ENCODE measurements at places on chromosomes 5 and 9. TPM values are rescaled to one million over a fixed set of nuclear protein-coding genes. Genes with fewer than 3 reads are reported as not detected.

- DNase-seq = peak; percentile 5
These were observed 71.9 kb downstream of the KIF4B start for GRCh38 chr5:155085282-155085989.

- no peak for DNase-seq
These were observed 141.0 kb upstream of the PPP1R26 start for GRCh38 chr9:135338546-135338945.

- DNase-seq = no peak
These were observed 383.0 kb downstream of the RAB3C start for GRCh38 chr5:58965677-58966414.

- no peak for DNase-seq
These were observed 50.5 kb downstream of the SH3TC2 start for GRCh38 chr5:149012350-149012749.

- DNase-seq = no peak
These were observed 35.0 kb upstream of the SAP30L start for GRCh38 chr5:154410786-154411185.

DNA sequence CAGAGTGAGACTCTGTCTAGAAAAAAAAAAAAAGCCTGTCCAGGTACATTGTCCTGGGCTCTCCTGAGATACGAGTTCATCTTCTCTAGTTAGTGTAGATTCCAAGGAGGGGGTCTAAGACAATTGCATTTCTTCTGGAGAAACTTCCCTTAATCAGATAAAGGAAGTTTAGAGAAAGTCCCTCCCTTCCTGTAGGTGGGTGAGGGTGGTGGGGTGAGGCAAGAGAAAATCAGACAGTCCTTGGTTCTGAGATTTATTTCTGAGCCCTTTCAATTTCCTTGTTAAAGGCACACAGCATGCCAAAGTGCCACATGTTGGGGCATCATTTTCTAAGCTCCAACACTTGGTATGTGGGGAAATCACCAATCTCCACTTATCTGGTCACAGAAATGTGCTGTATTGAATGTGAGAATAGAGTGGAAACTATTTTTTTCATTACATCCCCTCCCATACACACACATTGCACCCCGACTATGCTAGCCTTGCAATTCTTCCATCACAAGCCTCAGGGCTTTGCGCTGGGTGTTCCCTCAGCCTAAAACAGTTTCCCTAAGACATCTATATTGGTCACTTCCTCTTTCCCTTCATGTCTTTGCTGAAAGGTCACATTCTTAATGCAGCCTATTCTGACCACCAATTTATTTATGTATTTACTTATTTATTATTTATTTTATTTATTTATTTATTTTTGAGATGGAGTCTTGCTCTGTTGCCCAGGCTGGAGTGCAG is 5.1 kb upstream of the TUT7 start:
- no peak for DNase-seq

GRCh38 chr5:157570531-157571200 is 4.9 kb downstream of the ADAM19 start:
- DNase-seq = no peak

GRCh38 chr9:2727966-2728613 is 10.8 kb downstream of the KCNV2 start:
- DNase-seq = peak; percentile 46

DNA sequence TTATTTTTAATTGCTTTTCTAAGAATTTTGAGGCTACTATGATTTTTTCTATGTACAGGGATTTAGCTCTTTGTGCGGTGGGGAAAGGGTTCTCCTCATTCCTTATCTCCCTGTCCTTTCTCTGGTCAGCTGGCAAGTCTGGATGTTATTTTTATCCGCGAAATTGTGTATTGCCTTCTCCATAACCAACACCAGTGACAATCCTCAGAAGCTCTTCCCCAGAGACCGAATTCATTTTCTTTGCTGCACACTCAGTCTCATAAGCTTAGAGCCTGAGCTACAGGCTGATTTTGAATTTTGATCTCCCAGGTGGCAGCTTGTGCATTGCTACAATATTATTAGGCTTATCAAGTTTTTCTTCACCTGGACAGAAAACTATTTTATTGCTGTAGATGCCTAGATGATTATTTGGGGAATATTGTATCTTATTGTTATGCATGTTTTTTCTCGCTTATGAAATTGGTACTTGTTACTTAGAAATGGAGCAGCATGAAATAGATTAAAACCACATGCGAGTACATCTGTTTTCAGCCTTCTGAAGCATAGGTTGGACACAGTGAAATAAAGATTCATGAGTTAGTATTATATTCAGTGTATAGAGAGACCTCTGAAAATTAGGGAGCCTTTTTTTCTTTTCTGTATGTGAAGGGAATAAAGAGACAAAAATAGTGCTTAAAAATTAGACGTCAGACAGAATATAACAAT is 27.3 kb downstream of the CPEB4 start:
- DNase-seq = no peak

- peak; percentile 51 for DNase-seq
These were observed 154.9 kb upstream of the VLDLR start for GRCh38 chr9:2466703-2467102.

DNA sequence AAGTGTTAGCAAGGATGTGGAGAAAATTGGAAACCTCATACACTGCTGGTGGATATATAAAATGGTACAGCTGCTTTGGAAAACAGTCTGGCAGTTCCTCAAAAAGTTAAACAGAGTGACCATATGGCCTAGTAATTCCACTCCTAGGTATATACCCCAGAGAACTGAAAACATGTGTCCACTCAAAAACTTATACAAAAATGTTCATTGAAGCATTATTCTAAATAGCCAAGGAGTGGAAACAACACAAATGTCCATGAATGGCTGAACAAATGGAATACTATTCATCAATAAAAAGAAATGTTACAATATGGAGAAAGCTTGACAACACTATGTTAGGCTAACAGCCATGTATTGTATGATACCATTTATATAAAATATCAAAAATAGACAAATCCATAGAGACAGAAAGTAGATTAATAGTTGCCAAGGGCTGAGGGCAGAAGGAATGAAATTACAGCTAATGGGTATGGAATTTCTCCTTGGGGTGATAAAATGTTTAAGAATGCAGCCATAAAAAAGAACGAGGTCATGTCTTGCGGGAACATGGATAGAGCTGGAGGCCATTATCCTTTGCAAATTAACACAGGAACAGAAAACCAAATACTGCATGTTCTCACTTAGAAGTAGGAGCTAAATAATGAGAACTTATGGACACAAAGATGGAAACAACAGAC is 33.6 kb upstream of the FBP1 start:
- no peak for DNase-seq

GRCh38 chr9:112245126-112245525 is 70.0 kb upstream of the SUSD1 start:
- DNase-seq = no peak

GRCh38 chr5:143343042-143343441 is 60.4 kb downstream of the NR3C1 start:
- no peak for DNase-seq

DNA sequence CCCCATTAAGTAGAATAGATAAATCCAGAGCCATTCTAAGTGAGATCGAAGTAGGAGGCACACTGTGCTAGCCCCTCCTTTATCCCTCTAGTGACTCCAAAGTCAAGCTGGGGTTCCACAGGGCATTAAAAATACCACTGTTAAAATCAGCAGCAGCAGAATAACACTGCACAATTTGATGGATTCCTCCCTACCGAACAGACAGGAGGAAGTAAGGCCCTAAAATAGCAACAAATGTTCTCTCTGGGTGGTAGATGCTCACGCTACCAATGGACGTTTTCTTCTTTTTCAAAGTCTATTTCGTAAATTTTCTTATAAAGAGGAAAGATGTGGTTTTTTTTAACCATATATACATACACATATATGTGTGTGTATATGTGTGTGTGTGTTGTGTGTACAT is 54.4 kb downstream of the FBXW11 start:
- no peak for DNase-seq

DNA sequence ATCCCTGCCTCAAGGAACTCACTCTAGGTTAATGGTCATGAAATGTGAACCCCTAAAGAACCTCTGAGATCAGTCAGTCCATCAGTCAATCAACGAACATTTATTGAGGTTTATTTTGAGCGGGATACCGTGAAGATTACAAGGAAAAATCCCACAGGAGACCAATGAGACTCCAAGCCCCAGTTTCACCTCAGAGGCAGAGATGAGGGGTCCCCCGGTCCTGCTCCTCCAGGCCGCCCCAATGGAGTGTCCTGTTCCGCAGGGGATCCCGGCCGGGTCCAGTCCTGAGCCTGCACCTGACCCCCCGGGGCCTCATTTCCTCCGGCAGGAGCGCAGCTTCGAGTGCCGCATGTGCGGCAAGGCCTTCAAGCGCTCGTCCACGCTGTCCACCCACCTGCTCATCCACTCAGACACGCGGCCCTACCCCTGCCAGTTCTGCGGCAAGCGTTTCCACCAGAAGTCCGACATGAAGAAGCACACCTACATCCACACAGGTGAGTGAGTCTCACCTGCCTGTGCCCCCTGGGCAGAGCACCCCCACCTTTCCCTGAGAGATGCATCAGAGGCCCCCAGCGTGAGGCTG is 11.0 kb downstream of the GFI1B start:
- no peak for DNase-seq

- DNase-seq = no peak
These were observed 108.6 kb upstream of the RAD23B start for GRCh38 chr9:107174441-107174840.

DNA sequence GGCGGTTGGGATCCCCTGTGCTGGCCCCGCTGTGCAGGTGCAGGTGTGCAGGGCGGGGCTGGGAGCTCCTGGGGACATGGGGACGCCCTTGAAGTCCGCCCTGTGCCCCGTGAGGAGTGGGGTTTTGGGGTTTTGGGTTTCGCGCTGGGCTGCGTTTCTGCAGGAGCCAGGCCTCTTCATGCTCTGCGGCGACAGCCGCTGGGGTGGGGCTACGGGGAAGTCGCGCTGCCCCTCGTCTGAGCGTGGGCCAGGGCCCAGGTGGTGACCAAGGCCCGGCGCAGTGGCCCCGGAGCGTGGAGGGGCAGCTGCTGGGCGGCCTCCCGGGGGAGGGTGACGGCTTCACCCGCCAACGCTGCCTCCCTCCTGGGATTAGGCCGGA is 47.8 kb upstream of the IRX4 start:
- DNase-seq = no peak

DNA sequence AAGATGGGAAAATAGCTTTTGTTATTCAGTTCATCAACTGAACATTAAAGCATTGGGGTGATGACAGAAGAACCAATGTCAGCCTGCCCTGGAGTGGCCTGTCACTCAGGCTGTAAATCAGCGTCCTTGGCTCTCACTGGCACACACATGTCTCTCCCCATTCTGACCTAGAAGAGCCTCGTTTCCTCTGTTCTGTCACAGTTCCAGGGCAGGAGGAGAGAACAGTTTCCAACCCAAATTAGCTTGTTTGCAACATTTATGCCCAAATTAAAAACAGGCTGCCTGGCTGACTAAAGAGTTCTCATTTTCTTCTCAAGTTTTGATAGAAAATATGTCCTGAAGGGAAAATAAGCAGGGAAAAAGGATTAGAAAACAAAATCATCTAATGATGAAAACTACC is 520.1 kb downstream of the CHSY3 start:
- no peak for DNase-seq

- DNase-seq = no peak
These were observed 85.4 kb downstream of the PJA2 start for GRCh38 chr5:109324351-109324750.

DNA sequence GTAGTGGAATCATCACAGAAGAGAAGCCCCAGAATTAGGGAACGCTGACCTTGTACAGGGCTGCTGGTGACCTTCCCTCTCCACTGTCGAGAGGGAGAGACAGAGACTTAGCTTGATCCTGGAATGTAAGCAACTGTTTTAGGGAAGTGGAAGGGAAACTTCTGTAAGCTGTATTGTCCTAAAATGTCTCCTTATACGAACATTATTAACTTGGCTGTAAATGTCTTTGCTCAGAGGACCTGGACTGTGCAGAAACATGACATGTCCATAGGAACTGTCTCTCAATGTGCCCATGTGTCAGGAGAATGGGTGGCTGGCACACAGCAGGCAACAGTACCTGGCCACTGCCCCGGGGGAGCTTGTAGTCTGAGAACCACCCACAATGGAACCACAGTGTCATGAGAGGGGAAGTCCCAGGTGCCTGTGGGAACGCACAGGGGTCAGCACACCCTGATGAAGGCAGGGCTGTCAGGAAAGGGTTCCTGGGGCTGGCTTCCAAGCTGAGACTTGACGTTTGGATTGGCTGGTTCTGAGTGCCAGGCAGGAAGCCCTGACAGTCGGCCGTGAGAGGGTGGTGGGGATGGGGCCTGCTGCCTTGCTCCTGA is 34.0 kb downstream of the DAP start:
- DNase-seq = no peak

DNA sequence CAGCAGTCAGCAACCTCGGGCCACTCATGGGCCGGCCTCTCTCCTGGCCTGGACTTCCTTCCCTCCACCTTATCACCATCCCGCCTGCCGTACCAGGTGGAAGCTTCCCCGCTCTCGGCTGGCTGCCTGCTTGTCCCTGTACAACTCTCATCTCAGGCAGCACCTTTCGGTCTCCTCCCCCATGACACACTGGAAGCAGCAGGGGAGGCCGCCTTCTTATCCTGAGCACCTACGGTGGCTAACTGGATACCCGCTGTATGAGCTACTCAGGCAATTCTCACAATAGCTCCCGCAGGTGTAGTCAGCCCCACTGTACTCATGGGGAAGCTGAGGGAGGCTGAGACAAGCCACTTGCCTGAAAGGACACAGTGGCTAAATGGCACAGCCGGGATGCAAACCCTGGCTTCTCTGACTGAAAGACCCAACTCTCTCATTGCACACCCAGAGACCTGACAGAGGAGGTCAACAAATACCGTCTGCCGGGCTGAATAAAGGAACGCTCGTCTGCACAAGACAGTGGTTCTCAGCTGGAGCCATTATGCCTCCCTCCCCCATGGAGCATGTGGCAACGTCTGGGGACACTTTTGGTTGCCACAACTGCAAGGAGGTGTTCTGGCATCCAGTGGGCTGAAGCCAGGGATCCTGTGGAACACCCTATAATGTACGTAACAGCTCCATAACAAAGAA is 9.6 kb downstream of the STK10 start:
- no peak for DNase-seq

SLC46A2 gene
- total RNA-seq = 0.27 TPM

OR1J2 gene
- total RNA-seq = not detected

ADAMTSL2 gene
- total RNA-seq = 9.2 TPM

SCAI gene
- total RNA-seq = 13.0 TPM

FOXI1 gene
- not detected for total RNA-seq

FST gene
- total RNA-seq = 1.7 TPM

ANGPTL2 gene
- 11.4 TPM for total RNA-seq

MAMDC2 gene
- 19.6 TPM for total RNA-seq

GGTA1 gene
- total RNA-seq = 18.4 TPM

LHX6 gene
- 1.6 TPM for total RNA-seq

SLC6A19 gene
- not detected for total RNA-seq

PALM2AKAP2 gene
- 14.1 TPM for total RNA-seq

SLC34A1 gene
- not detected for total RNA-seq

FGF1 gene
- total RNA-seq = 1.3 TPM

ITK gene
- total RNA-seq = 2.6 TPM

LMBRD2 gene
- 18.1 TPM for total RNA-seq
